Stimulated activated CD8-positive, alpha-beta memory T cell treated with anti-CD3 and anti-CD28 coated beads, Interleukin-7, amount 100 ng/mL, for 4 hours (primary cell): ENCODE measurements at places on chromosomes 16 and 17.

GRCh38 chr16:57144027-57144426, 41.8 kb downstream of the PSME3IP1 start:
- DNase-seq: no peak

DNA sequence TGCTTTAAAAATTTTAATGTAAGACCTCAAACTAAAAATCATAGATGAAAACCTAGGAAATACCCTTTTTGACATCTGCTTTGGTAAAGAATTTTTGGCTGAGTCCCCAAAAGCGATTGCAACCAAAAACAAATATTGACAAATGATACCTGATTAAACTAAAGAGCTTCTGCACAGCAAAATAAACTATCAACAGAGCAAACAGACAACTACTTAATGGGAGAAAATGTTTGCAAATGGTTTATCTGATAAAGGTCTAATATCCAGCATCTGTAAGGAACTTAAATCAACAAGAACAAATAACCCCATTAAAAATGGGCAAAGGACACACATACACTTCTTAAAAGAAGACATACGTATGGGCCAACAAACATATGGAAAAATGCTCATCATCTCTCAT, 242.5 kb downstream of the BCAS3 start:
- no peak for DNase-seq

- no peak for DNase-seq
Measured at GRCh38 chr16:67393788-67394154, 473 bp upstream of the TPPP3 start.

- DNase-seq: no peak
Measured at GRCh38 chr16:81709016-81709900, 69.8 kb upstream of the PLCG2 start.

- no peak for DNase-seq
Measured at GRCh38 chr17:67452681-67453554, 75.8 kb downstream of the PITPNC1 start.

- DNase-seq: no peak
Measured at GRCh38 chr16:4172070-4172469, 55.8 kb upstream of the ADCY9 start.

- DNase-seq: no peak
Measured at GRCh38 chr16:62870554-62870953, 834.3 kb upstream of the CDH8 start.

DNA sequence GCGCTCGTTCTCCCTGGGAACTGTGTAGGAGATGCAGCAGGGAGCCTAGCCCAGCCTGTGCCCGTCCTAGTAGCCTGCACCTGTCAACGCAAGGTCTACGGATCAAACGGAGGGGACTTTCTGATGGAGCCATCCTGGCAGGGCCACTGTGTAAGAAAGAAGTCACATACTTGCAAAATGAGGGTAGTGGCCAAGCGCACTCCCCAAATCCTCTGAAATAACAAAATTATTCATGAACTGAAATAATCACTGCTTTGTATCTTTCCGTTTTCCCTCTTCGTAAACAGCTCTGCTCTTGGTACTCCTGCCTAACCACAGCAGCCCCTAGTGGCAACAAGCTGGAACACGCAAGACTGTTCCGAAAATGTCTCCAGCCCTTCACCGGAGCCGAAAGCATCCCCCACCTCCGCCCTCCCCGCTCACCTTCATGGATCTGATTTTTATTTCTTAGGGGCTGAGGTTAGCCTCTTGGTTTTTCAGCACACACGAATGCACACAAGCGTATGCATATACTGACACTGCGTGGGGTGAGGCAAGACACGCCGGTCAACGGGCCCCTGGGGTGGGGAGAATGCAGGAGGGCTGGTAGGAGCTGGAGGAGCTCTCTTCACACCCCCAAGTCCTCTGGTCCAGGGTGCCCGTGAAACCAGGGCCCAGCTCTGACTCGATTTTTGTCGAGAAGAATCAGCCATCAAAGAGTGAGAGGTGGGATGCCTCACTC, 100.8 kb downstream of the ABCC12 start:
- DNase-seq: no peak

DNA sequence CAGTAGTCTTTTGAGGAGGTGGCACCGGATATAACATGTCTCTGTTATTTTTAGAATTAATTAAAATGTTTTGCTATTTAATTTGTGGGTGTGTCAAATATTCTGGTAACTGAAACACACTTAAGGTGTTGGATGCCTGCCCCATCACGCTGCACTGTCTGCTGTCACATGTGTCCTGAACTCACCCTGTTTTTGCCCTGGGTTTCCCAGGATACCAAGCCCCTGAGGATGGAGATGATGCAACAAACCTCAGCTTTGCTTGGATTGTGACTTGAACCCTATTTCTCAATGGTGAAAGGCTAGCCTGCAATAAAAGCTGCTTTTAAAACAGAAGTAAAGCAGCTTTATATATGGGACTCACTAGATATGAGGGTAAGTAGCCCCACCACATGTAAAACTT, 11.5 kb upstream of the DUSP14 start:
- DNase-seq: no peak

DNA sequence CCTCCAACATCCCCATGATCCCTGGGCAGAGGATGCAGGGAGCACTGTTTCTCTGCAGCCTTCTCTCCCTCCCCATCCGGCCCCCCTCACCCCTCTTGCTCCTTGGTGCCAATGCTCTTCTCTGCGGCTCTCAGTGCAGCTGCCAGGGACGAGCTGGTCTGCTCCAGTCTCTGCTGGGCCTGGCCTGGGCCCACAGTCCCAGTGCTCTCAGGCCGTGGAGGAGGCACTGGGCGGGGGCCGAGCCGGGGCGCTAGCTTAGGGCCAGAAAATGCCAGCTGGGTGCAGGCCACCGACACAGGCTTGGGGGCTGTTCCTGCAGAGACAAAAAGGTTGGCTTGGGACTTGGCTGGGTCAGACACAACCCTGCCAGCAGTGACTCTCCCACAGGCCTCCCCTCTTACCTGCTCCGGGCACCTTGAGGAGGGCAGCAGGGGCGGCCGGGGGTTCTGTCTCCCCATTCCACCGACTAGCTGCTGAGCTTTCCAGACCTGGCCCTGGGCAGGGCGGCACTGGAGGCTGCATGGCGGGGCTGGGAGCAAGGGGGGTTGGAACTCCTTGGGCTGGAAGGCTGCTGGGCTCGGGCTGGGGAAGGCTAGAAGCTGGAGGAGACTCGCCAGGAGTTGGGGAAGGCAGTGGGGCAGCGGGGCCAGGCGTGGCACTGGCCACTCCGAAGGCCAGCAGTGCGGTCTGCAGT, 13.8 kb downstream of the CASKIN2 start:
- no peak for DNase-seq

GRCh38 chr16:70526403-70526802, 2.8 kb downstream of the SF3B3 start:
- DNase-seq: no peak

DNA sequence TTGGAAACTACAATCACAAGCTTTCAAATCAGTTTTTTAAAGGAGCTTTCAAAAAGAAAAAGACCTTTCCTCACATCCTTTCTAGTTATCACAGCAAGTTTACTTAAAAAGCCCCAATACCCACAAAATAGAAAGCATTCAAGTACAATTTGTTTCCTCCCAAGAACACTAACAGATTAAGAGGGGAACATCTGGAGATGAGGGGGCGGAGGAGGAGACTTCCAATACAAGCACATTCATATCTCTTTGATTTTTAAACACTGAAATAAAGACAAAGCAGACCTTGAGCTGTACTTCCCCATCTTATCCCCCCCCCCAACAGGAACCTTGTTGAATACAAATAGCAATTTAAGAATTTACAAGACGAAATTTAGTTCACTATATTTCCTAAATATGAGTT, 2.0 kb downstream of the YWHAE start:
- DNase-seq: no peak

GRCh38 chr17:63987221-63988126, 10.7 kb upstream of the PRR29 start:
- no peak for DNase-seq

- DNase-seq: no peak
Measured at GRCh38 chr16:85759631-85760419, 8.9 kb upstream of the C16orf74 start.

- DNase-seq: no peak
Measured at GRCh38 chr16:71460236-71460635, 1.8 kb downstream of the ZNF23 start.

DNA sequence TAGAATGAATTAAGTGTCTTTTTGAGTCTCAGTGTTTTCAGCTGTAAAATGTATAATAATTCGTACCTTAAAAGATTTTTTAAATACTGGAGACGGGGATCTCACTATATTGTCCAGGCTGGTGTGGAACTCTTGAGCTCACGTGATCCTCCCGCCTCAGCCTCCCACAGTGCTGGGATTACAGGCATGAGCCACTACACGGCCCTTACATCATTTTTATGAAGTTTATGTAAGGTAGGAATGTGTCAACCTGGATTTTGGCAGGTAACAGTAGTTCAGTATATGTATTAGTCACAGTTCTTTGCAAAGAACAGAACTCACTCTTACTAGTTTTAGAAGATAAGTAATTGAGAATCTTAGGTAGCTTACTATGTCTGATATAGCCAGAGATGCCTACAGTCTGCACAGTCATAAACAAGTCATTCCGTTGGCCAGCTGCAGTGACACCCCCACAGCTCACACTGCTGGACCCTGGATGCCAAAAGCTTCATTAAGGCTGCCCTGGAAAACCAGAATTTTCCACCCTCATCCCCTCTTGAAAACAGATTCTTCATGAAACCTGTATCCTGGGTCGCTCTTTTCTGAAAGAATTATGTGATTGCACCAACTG, 583 bp upstream of the COX6A2 start:
- no peak for DNase-seq

DNA sequence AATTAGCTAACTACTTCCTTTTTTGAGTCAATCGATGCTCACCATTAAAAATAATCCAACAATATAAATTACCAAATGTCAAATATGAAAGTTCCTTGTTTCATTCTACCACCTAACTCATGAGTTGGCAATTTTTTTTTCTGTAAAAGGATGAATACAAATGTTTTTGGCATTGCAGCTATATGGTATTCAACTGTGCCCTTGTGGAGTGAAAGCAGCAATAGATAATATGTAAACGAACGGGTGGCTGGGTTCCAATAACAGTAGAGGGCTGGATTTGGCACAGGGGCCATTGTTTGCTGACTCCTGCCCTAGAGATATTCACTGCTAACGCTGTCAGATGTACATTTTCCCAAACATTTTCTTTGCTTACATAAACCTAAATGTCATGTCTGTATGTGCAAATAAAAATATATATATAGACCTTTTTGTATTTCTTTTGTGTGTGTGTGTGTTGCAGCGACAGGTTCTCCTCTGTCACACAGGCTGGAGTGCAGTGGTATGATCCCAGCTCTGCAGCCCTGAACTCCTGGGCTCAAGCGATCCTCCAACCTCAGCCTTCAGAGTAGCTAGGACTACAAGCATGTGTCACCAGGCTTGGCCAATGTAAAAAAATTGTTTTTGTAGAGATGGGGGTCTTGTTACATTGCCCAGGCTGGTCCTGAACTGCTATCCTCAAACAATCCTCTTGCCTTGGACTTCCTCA, 73.9 kb downstream of the RPGRIP1L start:
- DNase-seq: no peak

DNA sequence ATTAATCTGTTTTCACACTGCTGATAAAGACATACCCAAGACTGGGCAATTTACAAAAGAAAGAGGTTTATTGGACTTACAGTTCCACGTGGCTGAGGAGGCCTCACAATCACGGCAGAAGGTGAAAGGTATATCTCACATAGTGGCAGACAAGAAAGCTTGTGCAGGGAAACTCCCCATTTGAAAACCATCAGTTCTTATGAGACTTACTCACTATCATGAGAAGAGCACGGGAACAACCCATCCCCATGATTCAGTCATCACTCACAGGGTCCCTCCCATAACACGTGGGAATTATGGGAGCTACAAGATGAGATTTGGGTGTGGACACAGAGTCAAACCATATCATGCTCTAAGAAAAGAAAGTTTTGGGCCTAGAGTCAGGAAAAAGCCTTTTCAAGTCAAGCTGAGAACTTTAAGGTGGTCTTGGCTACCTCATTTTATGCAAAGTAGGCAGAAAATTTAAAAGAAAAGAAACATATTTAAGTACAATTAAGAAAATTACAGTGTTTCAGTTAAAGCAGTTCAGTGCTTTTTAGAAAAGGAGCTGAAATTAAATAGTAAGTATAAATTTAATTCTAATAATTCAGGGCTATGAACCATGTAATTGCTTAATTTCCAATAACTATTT, 24.9 kb upstream of the CRYM start:
- DNase-seq: no peak

- no peak for DNase-seq
Measured at GRCh38 chr17:50079334-50080095, 15.6 kb upstream of the PDK2 start.

GRCh38 chr17:19339341-19339815, 23.1 kb downstream of the B9D1 start:
- DNase-seq: no peak

DNA sequence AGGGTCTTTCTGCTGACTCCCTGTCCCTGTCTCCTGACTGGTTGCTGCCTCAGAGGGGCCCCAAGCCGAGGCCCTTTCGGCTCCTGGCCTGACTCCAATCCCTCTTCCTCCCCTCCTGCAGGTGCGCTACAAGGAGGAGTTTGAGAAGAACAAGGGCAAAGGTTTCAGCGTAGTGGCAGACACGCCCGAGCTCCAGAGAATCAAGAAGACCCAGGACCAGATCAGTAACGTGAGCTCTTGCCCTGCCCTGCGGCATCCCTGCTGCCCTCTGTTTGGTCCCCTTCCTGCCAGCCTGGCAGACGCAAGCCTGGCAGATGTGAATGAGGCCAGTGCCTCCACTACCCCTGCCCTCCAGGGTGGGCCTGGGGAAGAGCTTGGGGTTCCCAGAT, 27.1 kb upstream of the LASP1NB start:
- no peak for DNase-seq

DNA sequence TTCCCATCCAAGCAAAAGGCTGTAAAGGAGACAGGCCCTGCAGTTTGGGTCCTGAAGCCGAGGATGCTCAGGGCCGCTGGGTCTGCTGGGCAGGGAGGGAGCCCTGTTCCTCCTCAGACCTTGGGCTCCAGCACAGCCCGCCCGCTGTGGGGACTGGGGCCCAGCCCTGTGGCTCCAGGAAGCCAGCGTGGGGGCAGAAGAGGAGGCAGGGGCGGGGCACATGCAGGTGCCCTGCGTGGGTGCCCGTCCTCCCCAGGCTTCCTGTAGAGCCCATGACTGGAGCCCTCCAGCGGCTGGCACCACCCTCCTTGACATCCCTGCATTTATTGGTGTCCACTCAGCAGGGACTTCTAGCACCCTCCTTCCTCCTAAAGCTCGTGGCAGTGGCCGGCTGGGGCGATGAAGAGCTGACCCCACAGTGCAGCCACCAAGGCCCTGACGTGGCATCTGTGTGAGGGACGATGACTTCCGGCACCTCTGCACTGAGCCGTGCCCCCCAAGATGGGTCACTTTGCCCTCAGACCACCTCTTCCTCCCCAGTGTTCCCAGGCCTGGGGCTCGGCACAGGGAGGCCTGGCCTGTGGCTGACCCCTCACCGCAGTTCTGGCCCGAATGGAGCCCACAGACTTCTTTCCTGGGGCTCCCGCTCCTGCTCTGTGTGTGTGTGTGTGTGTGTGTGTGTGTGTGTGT, 9.9 kb downstream of the PRSS27 start:
- no peak for DNase-seq
